ENCODE measurements at places on chromosomes 3 and 15.

GRCh38 chr3:194474675-194475074 is 12.1 kb downstream of the ATP13A3 start:
- no peak for DNase-seq

- no peak for DNase-seq
Observed at GRCh38 chr15:70166506-70167087, 68.9 kb upstream of the TLE3 start.

DNA sequence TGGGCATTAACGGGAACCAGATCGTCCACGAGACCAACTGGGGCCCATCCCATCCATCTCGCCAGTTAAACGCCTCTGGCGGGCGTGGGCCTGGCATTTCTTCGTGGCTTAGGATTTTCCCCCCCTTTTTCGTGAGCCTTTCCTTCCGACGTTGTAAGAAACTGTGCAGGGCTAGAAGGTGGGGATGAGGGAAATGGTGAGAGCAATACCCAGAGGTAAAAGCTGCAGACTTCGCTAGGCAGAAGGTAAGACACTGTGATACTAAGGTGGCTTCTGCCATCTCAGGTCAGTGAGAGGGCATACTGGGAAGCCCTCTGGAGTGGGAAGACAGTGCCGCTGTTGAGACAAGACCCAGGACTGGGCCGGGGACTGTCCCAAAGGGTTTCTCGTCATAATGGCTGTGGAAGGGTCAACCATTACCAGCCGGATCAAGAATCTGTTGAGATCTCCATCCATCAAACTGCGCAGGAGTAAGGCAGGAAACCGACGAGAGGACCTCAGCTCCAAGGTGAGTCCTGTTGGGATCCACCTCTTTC is 666 bp downstream of the MAPKBP1 start:
- DNase-seq = no peak

- DNase-seq = no peak
Observed at GRCh38 chr3:155782390-155782953, 23.6 kb downstream of the C3orf33 start.

DNA sequence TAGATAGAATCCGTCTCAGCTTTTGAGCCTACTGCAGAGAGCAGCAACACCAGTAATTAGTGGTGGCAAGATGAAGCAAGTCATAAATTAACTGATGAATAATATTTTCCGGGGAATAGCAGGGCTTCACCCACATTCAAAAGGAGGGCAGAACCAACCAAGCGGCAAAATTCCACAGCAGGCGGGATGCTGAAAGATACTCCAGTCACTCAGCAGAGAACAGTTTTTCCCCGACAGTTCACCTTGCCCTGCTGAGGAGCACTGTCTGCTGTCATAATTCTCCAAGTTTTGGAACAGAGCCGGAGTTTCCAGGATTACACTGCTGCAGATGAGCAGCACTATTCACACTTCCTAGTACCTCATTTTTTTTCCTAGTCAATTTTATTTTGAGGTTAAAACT is 274.7 kb downstream of the CD47 start:
- DNase-seq = no peak
